Gastroesophageal sphincter (tissue), 4 donors: ENCODE measurements at places on chromosomes 6 and 20. TPM values are rescaled to one million over a fixed set of nuclear protein-coding genes. Genes with fewer than 3 reads are reported as not detected.

The LST1 gene
- 1.4 TPM for total RNA-seq

The NEU1 gene
- total RNA-seq, result 39.1 TPM

The PBX2 gene
- total RNA-seq, result 42.9 TPM

The TCP11 gene
- not detected for total RNA-seq

DNA sequence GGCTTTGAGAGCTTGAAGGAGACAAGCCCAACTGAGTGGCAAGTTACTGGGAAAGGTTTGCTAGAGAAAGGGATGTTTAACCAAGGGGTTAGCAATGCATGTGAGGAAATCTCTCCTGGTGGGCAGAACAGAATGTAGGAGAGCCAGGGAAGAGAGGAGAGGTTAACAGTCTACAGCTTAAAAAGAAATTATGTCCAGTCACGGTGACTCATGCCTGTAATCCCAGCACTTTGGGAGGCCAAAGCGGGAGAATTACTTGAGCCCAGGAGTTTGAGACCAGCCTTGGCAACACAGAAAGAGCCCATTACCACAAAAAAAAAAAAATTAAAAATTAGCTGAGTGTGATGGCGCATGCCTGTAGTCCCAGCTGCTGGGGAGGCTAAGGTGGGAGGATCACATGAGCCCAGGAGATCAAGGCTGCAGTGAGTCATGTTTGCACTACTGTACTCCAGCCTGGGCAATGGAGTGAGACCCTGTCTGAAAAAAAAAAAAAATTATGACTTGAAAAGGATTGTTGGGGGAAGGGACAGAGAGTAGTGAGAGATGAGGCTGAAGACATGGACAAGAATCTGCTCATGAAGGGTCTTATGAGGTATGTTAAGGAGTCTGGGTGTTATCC, 264.9 kb downstream of the TBC1D7 start:
- ATAC-seq, result no peak

- no peak for ATAC-seq
These were observed 5.9 kb downstream of the OSTM1 start for GRCh38 chr6:108068618-108069017.

DNA sequence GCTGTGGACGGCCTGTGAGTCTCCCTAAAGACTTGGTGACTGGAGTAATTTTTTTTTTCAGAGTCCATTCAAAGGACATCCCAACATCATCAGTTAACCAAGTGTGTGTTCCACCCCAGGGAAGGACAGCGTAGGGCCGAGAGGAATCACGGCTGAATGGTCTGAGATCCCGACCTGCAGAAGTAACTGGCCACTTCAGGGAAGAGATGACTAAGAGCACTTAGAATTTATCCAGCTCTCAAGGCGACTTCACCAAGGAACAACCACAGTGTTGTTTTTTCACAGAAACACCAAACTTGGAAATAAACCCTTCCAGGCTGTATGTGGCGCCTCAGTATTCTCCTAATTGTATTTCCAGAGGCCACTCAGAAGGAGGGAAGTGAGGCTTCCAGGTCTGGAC, 231.6 kb downstream of the FNDC1 start:
- ATAC-seq, result no peak

DNA sequence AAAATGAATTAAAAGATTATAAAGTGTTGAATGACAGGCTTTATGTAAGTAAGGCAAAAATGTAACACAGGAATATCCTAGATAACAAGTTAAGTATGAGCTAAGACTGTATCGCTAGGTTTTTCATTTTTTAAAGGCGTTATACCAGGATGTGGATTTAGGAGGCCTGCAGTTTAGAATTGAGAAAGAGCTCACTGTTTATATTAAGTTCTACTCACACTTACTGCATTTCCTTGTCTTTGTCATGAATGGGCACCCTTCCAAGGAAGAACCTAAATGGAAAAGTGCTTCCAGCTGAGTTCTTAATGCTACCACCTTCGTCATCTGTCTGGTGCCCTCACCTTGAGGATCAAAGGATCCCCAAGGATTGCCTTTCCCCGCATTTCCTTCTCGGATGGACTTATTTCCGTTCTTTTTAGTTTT, 148.7 kb downstream of the SOX4 start:
- no peak for ATAC-seq

- ATAC-seq, result peak; percentile 69
These were observed 46.9 kb downstream of the MAP3K4 start for GRCh38 chr6:161038229-161039031.

DNA sequence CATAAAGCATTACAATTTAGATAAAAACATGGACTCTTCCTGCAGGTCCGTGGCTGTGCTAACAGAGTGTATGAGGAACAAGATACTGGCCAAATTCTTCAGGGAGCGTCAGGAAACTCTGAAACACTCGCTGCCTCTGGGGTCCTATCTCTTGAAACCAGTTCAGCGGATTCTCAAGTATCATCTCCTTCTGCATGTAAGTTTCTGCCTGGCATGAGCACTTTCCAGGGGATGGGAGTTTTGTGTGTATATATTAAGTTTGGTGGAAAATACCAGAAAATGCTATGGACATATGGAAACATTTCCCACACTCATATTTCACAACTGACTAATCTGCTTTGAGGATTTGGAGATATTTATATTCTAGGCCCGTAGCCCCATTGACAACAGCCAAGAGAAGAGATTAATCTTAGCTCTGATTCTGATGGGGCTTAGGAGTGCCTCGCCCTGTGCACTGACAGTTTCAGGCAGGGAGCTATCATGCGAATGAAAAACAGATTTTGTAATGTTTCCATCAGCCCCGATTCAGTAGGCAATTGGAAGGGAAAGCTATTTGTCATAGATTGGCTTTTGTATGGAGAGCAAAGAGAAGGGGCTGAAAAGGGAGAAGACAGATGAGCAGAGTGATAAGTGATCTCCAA, 64.7 kb upstream of the MTHFD1L start:
- ATAC-seq, result no peak

- no peak for ATAC-seq
These were observed 50.6 kb upstream of the ZMYND8 start for GRCh38 chr20:47406849-47407682.
